ENCODE measurements at places on chromosomes 3 and 15.

GRCh38 chr3:143123353-143123984 is 3.9 kb downstream of the CHST2 start:
- DNase-seq = no peak

DNA sequence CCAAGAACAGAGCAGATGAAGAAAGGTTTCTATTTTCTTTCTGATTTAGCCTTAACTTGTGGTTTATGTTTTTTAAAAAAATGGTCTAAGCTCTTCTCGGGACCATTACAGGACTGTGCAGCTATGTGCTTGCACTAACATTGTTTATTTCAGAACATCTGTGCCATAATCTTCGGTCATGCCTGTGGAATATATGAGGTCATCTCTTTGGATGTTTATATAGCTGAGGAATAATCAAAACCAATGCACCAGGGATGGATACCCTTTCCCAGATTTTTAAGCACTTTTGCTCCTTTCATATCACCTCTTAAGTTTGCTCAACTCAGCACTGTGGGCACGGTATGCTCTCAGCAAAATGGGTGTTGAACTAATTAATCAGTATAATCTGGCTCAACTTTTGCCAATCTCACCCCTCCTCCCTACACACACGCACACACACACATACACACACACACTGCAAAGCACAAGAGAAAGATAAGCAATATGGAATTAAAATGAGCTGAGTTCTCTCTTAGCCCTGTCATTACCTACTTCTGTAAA is 268.5 kb upstream of the TMC3 start:
- no peak for DNase-seq

DNA sequence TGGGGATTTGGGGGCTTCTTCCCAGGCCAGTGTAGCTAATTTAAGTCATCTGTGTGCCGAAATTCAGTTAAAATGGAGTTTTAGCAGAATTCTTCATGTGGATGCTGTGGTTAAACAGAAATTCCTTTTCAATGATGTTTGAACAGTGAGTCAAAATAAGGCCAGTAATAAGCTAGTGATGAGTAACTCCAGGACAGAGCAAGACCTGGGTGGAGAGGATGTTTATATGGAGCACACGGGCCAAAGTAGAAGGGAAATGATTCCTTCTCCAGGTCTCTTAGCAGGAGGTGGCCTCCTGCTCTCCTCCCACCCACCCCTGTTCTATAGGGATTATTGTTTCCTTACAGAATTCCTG is 31.9 kb upstream of the UACA start:
- DNase-seq = no peak

DNA sequence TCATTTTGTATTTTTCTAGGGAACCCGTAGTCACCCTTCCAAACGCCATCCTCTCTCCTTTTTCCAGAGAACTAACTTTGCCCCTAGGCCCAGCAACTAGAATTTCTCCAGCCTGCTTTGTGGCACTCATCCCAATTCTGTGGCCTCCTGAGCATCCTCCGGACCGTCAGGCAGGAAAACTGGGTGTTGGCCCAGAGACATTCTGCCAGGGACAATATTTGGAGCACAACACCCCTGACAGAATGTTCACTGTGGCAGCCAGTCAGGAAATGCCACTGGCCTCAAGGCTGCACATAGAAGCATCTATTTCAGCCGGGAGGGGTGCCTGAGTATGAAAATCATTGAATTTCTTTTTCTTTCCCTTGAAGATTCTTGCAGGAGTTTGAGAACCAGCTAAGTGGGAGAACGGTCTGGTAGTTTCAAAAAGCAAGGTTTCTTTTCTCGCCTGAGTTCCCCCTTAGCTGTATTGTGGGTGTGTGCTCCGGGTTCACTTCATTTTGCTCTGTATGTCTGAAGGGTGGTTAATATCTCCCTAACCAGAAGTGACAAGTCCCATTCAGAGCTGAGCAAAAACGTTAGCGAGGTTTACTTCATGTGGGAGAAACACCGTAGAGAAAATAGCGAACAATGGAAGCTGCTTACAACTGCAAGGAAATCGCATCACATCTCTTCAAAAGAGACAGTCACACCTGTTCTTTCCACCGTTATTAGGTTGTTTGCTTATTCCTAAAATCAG is 108.1 kb upstream of the TPM1 start:
- no peak for DNase-seq

DNA sequence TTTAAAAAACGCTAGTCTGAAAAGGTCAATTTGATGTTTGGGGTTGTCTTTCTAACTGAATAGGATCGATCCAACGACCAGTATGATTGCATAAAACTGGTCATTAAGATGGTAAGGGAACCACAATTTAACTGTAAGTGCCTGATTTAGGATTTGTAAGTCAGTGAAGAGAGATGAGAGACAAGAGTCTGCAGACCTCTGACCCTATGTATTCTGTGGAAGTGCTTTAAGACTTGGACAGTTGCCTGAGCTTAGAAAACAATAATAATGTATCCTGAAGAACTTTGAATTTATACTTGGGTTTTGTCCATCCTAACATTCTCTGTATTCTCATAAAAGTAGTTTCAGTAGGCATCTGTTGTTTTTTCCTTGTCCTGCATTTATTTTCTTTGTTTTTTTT is 221.4 kb upstream of the SUCLG2 start:
- DNase-seq = no peak

- no peak for DNase-seq
Measured at GRCh38 chr15:85379403-85380131, 836 bp upstream of the AKAP13 start.

DNA sequence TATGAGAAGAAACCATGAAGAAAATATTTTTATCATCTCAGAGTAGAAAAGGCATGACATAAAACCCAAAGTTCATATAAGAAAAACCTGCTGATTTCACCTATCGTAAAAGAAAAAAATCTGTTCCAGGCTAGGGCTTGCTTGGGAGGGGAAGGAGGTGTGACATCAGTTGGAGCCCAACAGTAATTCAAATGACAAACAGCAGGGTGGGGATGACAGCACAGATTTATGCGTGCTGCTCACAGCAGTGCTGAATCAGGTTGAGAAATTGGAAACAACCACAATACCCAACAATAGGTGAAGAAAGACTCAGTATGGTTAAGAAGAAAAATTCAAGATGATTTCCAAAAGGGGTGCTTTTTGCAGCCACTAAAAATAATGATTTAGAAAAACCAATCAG is 172.4 kb downstream of the PDE8A start:
- no peak for DNase-seq

GRCh38 chr3:36597422-36597821 is 166.9 kb downstream of the DCLK3 start:
- no peak for DNase-seq

DNA sequence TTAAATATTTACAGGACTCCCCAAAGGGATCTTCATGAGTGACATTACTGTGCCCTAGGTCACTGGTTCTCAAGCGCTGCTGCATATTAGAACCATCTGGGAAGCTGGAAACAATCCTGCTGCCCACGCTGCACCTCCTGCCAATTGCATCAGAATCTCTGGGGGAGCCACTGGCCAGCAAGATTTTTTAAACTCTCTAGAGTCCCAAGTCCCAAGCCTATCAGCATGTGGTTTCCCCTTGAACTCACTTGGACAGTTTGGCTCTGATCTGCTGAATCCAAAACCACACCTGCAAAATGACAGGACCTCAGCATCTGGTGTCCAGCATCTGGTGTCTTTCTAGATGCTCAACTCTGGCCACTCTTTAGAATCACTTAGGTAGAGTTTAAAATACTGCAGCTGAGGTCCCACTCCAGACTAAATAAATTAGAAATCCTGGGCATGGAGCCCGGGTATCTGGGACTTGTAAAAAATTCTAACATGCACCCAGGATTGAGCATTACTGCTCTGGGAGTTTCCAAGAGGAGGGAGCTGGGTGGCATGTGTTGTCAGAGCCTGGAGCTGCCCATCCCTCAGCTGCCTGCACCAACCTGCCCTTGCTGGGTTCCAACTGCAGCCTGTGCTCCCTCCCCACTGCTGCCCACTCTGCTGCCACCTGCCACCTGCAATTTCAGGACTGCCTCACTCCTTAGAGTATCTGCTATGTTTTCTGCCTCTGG is 311.3 kb downstream of the SLC9A9 start:
- no peak for DNase-seq

DNA sequence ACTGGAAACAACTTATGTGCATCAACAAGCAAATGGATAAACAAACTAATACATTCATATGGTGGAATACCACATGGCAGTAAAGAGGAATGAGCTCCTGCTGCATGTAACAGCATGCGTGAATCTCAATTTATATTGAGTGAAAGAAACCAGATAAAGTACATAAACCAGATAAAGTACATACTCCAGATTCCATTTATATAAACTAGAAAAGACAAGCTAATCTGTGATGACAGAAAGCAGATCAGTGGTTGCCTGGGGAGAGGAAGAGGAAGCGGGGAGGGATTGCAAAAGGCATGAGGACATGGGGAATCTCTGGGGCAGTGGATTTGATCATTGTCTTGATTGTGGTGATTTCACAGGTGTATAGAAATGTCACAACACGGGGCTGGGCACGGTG is 34.2 kb downstream of the LIMD1 start:
- DNase-seq = no peak

DNA sequence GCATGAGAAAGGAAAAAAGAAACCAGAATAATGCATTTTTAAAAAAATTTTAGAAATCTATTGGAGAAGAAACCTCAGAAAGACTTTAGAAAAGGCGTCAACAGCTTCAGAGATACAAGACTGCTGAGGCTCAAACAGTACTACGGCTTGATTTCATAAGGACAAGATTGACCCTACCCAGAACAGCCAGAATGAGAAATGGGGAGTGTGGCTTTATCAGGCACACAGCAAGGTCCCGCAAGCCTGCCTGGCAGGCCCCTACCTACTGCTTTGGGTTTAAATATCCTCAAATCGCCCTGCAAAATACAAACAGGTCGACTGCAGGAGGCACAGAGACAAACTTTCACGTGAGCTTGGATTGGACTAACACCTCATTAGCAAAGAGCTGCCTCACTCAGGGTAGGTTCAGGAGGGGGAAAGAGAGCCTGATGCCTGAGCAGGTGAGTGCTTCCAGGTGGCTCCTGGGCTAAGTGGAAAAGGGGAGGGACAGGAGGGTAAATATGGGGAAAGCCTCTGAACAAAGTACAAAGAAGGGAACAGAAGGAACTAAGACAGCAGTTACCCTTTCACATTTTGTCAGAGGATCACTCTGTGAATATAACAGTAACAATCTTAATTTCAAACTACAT is 87.5 kb downstream of the RORA start:
- DNase-seq = peak; percentile 42

- no peak for DNase-seq
Measured at GRCh38 chr3:41674449-41674848, 287.5 kb downstream of the ULK4 start.

DNA sequence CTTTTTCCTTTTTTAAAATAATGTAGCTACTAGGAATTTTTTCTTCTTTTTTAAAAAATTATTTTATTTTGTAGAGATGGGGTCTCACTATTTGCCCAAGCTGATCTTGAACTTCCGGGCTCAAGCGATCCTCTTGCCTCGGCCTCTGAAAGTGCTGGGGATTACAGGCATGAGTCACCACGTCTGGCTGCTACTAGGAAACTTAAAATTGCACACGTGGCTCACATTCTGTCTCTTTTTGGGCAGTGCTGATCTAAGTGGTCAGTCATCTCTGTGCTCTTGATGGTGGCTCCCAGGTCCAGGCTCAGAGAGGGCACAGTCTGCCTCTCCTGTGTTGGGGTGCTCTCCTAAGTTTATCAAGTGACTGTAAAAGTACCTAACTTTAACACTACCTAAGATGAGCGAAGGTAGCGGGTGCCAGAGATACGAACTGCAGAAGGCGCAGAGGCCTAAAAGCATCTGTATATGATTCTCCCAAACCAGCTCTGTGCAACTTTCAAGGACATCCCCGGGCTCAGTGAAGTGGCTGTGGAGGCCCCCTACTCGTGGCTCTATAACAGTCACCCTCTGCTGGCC is 52.9 kb upstream of the SEC13 start:
- DNase-seq = no peak

- no peak for DNase-seq
Measured at GRCh38 chr3:169259134-169259533, 404.4 kb downstream of the MECOM start.

DNA sequence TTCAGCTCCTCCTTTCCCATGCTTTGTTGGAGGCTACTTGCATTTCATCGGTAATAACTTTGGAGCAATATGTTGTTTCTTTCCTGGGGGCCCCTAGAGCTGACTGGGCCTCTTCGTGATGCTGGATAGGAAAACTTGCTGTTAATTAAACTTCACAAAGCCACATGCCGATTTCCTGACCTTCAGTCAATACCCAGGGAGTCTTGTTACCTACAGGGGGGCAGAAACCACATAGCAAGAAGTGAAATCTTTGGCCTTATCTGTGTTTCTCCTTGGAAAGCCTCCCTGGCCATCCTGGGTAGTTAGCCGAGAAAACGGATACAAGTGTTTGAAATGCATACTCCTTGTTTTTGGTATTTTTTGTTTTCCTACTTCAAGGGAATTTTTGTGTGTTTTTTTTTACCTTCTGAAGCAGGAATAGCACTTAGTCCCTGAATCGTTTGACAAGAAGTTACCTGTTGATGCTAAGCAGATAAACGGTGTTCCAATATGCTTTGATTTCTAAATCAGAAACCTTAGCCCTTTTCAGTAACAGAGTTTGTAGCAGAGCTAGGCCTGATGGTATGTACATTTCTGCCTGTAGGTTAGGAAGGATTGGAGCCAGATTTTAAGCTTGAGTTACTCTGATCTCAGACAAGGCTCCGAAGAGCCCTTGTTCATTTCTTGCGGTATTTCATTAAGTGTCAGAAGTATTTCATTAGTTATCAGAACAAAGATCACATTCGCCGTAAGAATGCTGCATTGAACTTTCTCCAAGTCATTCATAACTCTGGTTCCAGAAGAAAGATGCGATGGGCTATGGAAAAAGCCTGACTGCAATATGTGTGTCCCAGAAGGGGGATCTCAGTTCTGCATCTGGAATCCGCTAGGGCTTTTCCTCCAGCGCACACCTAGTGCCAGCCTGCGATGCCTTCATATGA is 111.5 kb downstream of the THSD4 start:
- no peak for DNase-seq

- DNase-seq = no peak
Measured at GRCh38 chr3:66401157-66401550, 99.7 kb downstream of the LRIG1 start.

- no peak for DNase-seq
Measured at GRCh38 chr3:53253707-53254508, 1.9 kb downstream of the TKT start.

DNA sequence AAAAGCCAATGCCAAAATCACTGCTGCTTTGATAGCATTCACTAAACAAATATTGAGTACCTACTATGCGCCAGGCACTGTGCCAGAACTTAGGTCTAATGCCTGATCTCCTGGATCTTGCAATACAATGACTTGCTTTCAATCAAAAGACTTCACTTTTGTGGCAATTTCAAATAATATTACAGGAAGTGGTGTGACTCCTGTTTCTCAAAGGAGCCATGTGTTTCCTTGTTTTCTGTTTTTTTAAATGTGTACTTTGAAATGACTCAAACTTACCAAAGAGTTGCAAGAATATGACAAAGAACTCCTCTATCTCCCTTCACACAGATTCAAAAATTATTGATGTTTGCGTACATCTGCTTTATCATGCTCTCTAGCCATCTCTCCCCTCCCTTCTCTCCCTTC is 18.3 kb downstream of the OSBPL10 start:
- DNase-seq = no peak

- DNase-seq = no peak
Measured at GRCh38 chr3:17579289-17580031, 163.0 kb downstream of the TBC1D5 start.

- DNase-seq = no peak
Measured at GRCh38 chr15:76431971-76432370, 95.4 kb downstream of the ISL2 start.

GRCh38 chr15:81572190-81572589 is 198.2 kb upstream of the TMC3 start:
- no peak for DNase-seq

All from NCI-H187 (cell line).